T-helper 17 cell (primary cell): ENCODE measurements at places on chromosomes 2 and 18.

- DNase-seq, result no peak
Measured at GRCh38 chr2:20430035-20430434, 16.8 kb upstream of the RHOB start.

- DNase-seq, result no peak
Measured at GRCh38 chr18:58603375-58604067, 25.4 kb downstream of the ALPK2 start.

- no peak for DNase-seq
Measured at GRCh38 chr2:33498291-33498956, 22.0 kb downstream of the RASGRP3 start.

- DNase-seq, result no peak
Measured at GRCh38 chr18:50518787-50519546, 40.9 kb upstream of the MAPK4 start.

DNA sequence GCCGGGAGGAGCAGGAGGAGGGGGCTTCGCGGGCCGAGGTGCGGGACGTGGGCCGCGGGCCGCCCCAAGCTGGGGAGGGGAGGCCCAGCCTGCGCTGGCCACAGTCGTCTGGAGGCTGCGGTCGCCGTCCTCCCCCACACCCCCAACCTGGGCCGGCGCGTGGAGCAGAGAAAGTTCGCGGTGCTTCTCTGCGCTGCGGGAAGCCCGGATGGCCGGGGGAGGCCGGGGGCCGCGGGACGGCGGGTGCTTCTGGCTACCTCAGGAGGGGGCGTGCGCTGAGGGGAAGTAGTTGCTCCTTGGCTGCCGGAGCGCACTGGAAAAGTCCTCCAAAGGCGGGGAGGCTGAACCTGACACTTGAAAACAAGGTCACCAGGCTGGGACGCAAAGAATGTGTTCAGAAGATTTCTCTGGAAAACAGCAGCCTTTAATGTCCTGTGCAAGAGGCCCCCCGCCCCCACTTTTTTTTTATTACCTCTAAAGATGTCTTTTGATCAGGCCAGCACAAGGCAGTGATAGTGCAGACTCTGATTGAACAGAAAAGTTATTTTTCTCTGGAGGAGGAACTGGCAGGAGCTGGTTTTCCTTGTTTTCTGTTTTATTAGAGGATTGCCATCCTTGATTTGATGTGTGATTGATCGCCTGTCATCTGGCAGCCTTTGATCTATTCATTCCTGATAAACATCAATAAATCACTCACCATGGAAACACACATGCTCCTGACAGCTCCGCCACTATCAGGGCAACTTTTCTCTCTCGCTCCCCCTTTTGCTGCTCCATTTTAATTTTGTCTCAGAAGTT lies 1.6 kb downstream of the TSHZ1 start:
- no peak for DNase-seq

DNA sequence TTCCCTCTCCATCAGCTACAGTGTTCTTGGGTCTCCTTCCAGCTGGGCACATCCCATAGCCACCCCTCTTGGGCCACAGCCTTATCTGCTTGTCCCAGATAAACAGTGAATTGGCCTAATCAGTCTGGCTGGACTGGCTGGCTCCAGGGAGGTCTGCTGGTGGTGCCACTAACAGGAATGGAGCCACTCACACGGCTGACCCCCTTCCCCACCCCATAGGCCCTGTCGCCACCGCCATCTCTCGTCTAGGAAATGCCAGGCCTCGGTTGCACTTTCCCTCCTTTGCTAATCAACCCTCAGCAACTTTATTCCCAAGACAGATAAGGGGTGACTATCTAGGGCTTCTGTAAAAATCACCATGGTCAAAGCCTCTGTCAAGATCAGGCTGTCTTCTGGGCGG lies 23.0 kb upstream of the TNP1 start:
- no peak for DNase-seq

GRCh38 chr2:144849612-144850011 lies 329.7 kb upstream of the ZEB2 start:
- no peak for DNase-seq

DNA sequence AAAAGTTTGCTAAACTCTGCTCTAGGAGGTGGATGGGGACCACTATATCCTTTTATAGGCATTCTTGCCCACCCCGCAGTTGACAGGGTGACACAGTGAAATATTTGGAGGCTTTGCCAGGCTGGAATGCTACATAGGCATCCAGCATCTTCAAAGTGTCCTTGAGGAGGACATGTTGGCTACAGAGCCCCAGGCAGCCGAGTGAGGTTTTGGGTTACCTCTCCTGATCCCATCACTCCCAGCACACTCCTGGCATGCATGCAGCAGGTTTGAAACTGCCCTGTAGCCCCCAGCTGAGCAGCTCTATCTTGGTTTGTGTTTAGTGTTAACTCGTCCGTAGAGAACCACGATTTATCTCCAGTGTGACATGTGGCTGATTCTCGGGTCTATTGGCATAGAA lies 7.3 kb downstream of the FOSL2 start:
- no peak for DNase-seq

DNA sequence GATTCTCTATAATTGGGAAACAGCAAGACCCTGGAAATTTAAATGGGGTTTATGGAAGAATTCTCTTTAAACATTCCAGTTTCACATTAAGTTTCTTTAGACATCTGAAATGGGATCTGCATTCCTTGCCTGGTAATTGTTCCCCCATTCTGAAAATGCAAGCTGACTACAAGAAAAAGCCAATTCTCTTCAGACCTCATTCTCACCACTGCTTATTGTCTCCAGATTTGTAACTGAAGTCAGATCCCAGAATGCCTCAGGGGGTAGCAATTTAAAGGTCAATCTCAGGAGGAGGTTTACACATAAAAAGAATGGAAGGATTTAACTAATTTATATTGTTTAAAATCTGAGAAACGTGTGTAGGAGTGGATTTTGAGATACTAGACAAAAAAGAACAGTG lies 41.2 kb downstream of the COL3A1 start:
- no peak for DNase-seq

GRCh38 chr2:237866101-237866621 lies 6.7 kb downstream of the RAMP1 start:
- DNase-seq, result no peak

DNA sequence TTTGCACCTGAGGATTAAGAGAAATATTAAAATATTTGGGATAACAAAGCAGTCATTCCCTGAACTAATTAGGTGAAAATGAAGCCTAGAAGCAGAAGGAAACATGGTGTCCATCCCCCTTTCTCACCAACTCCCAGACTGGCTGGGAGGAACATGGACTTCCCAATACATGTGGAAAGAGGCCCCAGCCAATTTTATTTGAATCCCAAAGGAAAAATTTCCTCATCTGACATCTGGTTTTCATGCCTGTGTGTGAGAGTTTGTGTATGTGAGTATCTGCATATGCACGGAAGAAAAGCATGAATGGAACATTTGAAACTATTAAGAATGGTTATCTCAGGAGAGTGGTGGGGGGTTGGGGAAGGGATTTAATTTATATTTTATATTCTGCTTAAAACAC lies 84.3 kb downstream of the COPS8 start:
- DNase-seq, result no peak

DNA sequence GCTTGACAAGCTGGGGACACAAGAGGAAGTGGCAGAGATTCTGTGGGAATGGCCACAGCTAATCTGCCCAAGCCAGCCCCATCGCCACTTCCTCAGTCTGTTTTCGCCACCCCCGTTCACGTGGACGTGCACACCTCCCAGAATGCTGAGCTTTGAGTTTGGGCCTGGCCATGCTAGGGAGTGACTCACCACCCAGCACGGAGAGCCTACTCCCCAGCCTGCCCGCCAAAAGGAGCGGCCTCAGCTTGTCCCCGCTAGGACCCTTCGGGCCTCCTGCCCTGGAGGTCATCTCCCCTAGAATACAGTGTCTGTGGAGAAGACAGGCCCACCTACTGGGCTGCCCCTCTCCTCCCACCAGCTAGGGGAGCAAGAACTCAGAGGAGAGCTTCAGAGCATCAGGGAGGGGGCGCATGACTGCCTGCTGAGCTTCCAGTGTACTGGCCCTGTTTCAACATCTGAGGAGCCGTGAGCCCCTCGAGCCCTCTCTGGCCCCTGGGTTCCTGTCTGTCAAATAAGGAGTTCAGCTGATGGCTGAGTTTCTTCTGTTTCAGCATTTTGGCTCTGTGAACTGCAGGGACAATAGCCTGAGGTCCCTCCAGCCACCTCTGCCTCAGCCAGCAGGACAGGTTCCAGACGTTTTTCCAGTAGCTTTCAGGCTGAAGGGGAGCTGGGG lies 5.1 kb downstream of the SLC35F6 start:
- no peak for DNase-seq

GRCh38 chr2:64201151-64201550 lies 56.9 kb upstream of the PELI1 start:
- no peak for DNase-seq

GRCh38 chr2:71313016-71313766 lies 18.4 kb upstream of the ZNF638 start:
- DNase-seq, result no peak

DNA sequence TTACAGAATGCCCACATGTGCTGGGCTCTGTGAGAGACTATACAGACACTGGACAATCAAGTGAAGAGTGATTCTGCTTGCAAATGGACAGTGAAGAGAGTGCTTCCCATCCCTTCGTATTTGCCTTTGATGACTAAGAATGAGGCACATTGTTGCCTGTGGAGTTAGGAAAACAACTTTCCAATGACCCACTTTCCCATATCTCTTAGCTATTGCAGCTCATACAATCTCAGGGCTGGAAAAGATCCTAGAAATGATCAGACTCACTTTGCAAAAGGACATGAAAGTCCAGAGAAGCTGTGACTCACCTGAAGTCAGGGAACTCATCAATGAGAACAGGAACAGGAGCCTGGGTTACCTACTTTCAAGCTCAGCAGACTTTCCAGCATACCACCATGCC lies 440.5 kb upstream of the TCF4 start:
- no peak for DNase-seq

GRCh38 chr2:11155381-11156035 lies at the start of gene SLC66A3:
Gene SLC66A3, plus strand, starts transcription at chr2:11155467. Its CDS starts 80 bp downstream, at chr2:11155547.
- DNase-seq, result no peak

DNA sequence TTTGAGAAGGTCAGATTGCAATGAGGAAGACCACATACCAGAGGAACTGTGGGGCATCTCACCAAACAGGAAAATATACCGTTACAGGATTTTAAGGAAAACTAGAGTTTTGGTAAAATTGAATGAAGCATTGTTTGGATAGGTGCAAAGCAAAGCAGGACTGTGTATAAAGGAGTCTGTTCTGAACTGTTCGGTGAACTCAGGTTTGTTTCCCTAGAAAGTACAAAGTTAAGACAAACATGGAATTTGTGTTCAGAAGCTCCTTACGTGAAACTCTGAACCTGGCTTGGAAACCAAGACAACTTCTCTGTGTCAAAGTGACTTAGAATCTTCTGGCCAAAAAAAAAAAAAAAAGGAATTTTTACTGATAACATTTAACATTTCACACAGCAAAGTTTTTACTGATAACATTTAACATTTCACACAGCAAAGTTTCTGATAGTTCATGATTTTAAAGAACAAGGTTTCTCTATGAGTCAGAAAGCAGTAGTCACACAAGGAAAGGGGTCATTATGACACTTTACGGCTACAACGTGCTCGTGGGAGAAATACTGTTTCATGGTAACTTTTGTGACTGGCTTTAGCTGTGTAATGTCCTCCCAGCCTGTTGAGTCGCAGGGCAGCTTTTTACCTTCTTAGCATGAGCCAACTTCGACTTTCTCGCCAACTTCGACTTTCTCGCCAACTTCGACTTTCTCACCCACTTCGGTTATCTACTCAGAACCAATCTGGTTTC lies 21.2 kb upstream of the TET3 start:
- DNase-seq, result no peak

DNA sequence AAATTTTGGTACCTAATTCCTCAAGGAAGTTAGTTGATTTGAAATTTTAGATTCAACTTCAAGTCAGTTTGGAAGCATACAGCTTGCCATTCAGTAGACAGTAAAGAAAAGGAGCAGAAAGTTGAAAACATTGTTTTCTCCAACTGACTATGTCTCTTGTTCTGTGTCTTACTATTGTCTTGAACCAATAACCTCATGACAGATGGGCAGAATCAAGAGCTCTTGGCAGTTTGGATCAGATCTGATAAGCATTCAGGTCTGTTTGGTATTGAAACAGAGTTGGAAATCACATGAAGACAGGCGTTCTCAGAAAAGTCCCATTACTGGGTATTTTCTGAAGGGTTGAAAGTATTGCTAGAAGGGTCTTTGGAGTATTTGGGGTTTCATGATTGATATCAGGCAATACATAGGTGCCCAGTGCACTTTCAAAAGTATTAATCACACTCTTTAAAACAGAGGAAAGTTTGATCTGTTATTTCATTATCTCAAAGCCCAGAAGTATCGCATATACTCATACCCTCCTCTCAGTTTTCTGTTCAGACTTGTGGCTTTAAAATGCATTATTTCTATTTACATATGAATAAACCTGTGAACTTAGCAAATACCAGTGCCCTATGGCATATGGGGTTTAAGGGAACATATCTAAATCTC lies 428.4 kb upstream of the ZEB2 start:
- no peak for DNase-seq

GRCh38 chr2:39512434-39512935 lies 75.4 kb upstream of the MAP4K3 start:
- no peak for DNase-seq

GRCh38 chr2:182503886-182504285 lies 77.0 kb upstream of the PDE1A start:
- no peak for DNase-seq

- no peak for DNase-seq
Measured at GRCh38 chr2:220348206-220348605, 720.8 kb downstream of the SLC4A3 start.

DNA sequence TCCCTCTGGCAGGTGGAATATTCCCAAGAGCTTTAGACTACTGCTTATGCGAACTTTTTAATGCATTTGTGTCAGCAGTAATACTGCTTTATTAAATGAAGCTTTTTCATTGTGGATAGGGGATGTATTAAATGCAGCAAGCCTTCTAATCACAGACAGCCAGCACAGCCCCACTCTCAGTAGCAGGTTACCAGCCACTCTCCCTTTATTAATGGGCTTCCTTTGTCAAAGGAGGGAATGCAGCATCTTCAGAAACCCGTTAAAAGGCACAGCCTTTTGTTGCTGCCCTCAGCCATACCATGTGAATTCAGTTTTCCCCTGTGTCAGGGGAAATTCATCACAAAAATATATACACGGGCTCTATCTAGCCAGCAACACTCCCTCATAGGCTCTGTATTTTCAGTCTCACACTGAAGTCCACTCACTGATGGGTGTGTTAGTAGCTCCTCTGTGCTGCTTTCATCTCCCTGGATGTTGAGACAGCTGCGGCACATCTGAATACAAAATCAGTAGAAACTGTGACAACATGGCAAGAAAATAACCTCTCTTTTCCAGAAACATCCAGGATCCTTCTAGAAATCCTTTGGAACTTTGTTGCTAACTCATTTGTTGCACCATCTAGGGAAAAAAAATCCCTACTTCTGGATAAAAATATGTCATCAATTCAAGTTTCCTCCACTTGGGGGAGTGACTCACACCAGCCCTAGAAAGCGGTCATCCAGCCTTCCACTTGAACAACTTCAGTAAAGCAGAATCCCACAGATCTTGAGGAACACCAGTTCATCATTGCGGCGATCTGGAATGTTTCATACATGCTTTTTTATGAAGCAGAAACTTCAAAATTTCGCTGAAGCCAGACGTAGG lies 48.4 kb downstream of the LRRTM1 start:
- DNase-seq, result no peak
